Right kidney (tissue), 9 donors: ENCODE measurements at places on chromosomes 6 and 20.

DNA sequence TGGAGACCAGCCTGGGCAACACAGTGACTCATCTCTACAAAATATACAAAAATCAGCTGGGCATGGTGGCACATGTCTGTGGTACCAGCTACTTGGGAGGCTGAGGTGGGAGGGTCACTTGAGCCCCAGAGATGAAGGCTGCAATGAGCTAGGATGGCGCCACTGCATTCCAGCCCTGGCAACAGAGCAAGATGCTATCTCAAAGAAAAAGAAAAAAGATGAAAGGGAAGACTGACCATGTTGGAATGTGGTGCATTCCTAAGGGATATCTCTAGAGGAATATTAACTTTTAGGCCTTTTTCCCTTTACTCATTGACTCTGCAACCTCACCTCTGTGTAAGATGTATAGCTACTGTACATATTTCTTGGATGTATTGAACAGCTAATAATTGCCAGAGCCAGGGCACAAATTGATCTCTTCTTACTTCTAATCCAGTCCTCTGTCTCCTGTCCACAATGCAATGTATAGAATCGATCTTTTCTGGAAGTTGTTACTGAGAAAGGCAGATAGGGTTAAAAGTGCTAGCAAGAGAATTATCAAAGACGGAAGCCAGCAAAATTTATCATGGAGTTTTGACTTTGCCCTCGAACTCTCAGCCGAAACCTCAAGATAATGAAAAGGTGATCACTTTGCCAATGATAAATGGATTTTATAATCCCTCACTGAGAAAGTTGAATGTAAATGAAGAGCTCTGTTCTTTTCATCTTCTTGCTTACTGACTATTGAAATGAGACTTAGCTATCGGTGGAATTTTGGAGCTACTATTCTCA is 46.3 kb downstream of the GCNT2 start:
- DNase-seq: no peak

- DNase-seq: no peak
Measured at GRCh38 chr20:61291166-61291829, 39.2 kb downstream of the CDH4 start.

GRCh38 chr6:135475292-135475886 is 22.2 kb downstream of the AHI1 start:
- DNase-seq: peak; percentile 8

DNA sequence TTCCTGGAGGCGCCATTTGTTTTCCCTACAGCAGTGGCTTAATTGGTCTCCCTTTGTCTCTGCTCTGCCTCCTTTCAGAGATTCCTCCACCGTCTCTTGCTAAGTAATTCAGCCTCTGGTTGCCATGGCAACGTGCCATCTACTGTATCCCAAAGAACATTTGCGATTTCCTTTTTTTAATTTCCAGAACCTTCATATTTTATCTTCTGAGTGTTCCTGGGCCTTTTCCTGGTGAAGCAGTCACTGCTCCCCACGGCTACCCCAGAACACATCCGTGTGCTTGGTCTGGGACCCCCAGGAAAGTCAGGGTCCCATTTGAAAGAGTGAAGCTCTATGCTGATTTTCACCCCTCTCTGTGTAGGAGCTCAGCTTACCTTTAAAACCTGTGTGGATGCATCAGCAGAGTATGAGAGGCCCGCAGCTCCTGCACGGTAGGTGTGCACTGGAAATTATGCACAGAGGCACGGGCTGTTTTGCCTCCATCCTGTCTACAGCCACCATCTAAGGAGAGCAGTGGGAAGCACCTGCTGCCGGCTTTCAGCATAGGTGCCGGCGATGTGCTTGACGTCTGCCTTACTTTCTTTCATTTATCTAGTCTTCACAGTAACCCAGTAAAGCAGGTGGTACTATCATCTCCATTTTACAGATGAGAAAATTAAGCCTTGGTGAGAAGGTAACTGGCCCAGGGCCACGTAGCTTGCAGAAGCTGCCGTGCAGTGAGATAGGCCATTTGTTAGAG is 122.8 kb downstream of the SYCP2 start:
- no peak for DNase-seq

DNA sequence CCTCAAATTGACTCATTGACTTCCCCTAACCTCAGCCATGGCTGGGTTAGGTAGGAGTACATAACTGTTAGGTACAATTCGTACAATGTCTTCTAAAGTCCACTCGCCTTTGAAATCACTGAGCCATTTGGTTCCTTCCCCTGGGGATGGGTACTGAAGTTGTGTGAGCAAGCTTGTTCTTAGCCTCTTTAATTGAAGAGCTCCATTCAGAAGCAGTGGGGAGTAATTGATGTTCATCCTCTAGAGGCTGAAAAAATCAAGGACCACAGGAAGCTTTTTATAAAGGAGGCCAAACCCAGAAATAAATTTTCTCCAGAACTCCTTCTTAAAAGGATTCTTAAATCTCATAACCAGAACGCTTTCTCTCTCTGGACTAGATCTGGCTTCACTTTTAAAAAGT is 60.6 kb downstream of the ANKS1A start:
- DNase-seq: no peak

GRCh38 chr6:10531942-10532341 is 10.8 kb downstream of the GCNT2 start:
- DNase-seq: no peak

DNA sequence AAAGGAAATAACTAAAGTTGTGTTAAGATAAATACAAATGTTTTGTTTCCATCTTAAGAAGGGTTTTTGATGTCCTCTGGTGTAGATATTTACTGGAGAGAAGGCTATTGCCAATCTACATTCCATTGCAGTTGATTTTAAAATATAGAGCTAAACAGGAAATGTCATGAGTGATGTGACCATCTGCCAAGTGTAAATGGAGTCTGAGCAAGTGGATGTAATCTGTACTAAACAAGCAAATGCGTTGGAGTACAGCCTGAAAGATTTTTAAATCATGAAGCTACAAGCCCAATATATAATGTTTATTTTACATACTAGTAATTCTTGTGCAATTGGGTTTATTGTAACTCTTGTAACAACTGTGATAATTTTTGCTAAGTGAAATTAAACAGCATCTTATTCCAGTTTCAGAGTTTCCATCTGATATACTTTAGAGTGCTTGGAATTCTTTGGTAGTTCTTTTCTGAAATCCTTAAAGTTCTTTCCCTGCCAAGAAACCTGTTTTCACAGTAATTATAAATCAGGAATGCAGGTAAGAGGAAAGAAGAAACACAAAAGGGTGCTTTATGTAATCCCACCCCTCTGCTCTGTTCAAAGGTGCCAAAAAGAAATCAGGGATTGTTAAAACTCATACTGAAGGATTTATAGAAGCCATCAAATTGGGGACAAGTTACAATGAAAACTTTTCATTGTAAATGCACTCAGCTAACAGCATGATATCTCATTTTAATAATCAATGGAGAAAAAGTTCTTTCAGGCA is 47.2 kb upstream of the FLRT3 start:
- no peak for DNase-seq

- no peak for DNase-seq
Measured at GRCh38 chr20:13243826-13244376, 22.8 kb downstream of the ISM1 start.

GRCh38 chr20:44646641-44647274 is 4.7 kb downstream of the ADA start:
- no peak for DNase-seq

GRCh38 chr6:77822265-77822664 is 169.4 kb downstream of the MEI4 start:
- DNase-seq: no peak

DNA sequence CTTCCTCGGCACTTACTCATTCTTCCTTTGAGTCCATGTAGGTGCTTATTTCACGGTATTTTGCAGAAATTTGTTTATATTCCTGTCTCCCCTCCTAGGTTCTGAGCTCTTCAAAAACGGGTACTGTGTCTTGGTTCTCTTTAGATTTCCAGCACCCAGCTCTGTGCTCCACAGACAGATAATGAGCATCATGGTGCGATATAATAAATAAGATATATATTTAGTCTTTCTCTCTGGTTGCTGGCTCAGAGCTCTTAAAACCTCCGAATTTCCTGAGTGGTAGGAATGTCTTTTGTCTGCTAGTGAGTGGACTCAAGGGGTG is 108.1 kb upstream of the GPR6 start:
- DNase-seq: no peak

GRCh38 chr6:104885518-104886043 is 25.9 kb upstream of the HACE1 start:
- no peak for DNase-seq

DNA sequence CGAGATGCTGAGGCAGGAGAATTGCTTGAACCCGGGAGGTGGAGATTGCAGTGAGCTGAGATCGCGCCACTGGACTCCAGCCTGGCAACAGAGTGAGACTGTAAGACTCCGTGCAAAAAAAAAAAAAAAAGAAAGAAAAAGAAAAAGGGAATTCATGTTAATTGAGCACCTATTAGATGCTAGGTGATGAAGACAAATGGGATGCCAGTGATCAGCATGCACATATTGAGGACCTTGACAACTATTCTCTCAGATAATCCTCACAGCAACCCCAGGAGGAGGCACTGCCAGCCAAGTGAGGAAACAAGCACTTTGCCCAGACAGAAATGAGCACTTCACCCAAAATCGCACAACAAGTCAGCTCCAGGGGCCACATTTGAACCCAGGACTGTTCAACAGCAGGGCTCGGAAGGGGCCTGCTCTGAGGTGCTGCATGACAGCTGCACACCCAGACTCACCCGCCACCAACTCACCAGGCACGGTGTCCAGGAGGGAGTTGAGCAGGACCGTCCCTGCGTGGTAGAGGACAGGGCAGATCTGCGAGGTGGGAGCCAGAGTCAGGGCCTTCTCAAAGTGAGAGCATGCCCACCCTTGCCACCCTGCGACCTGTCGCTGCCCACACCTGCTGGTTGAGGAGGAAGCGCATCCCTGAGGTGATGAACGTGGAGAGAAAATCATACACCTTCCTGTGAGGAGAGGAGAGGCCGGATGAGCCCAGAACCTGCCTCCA is 4.6 kb downstream of the PLTP start:
- no peak for DNase-seq

DNA sequence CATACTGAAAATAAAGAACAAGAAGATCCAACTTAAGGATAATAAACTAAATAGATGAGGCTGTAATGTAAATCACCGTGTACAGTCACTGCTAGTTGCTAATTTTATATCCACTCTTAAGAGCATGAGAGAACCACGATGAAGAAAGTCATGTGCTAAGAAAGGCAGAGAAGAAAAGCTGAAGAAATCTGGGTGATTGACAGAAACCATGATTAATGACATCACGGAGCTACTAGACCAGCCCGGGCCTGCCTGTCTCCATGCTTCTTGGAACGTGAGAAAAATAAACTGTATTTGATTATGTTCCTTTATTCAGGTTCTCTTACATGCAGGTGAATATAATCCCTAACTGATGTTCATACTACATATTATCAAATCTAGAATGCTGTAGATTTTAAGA is 84.2 kb upstream of the E2F3 start:
- DNase-seq: no peak

DNA sequence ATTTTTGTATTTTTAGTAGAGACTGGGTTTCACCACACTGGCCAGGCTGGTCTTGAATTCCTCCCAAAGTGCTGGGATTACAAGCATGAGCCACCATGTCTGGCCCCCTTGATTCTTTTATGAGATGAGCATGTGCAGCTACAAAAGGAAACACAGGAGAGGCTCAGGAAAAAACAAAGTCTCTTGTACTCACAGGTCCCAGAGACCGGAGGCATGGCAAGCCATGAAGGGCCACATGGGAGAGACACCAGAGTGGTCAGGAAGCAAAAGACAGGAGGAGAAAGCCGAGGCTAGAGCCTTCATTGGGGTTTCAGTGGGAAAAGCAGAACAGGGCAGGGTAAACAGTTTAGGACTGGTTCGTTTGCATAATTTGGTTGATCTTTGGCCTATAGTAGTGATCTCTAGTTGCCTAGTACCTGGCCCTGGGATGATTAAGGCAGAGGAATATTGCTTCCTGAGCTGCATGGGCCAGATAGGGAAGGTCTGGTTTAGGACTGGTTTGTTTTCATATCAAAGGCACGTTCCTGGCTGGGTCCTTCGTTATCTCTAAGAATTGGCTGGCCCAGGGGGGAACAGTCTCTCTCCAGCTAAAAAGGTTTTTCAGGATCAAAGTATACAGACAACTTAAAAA is 48.2 kb upstream of the PRND start:
- DNase-seq: no peak

GRCh38 chr6:79943133-79943532 is 4.2 kb downstream of the ELOVL4 start:
- DNase-seq: no peak

DNA sequence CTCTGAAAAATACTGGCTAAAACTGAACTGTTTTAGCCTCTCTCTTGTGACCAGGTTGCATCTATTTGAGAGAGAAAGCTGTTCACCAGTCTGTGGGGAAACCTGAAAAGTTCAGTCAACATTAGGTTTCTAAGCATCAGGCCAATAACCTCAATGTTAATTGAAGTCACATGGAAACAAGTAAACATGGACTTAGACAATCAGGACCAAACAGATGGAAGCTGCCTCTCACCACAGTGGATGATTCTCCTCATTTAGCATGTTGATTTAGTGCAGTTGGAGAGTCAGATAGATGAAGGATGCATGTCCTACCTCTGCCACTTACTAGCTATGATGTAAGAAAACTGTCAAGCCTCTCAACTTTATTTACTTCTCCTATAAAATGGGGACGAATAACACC is 18.2 kb downstream of the SCGN start:
- DNase-seq: no peak

DNA sequence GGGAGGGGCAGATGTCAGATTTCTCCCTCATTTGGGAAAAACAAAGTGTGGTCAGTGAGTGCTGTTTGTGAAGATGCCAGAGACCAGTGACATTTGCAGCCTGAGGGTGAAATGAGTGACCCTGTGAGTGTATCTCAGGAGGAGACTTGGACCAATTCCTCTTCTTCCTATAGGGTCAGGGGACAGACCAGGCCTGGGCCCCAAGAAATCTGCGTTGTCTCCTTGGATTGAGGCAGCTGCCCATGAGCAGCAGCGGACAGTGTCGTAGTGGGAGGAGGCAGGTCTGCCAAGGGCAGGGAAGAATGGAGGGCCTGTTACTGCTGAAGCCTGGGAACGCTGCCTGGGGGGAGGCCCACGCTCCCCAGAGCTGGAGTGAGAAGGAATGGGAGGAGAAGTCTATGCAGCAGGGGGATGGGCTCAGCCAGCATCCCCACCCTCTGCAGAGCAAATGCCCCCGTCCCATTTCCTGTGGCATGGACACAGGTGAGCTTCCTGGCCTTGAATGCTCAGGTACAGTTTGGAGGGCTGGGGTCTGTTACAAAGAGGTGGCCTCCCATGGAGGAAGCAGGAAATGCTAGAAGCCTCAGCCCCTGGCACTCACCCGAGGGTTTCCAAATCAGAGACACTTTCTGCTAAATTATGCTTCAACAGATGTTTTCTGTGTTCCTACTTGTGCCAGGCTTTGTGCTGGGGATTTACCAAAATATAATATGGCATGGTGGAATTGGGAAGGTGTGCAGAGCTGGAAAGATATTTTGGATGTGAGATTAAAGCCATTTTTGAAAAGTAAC is 29.8 kb downstream of the DAAM2 start:
- DNase-seq: no peak

GRCh38 chr6:37727996-37728395 is 30.3 kb upstream of the MDGA1 start:
- DNase-seq: no peak

GRCh38 chr6:89314692-89315091 is 407 bp downstream of the GABRR2 start:
- no peak for DNase-seq
